Stimulated activated CD4-positive, alpha-beta T cell treated with anti-CD3 and anti-CD28 coated beads, Interleukin-1b, Interleukin-23, amount 100 ng/mL, for 4 hours (primary cell): ENCODE measurements at places on chromosomes 2 and 18.

- DNase-seq: no peak
Measured at GRCh38 chr2:43171789-43172188, 54.6 kb downstream of the ZFP36L2 start.

GRCh38 chr2:14540015-14540414, 92.5 kb upstream of the LRATD1 start:
- DNase-seq: no peak

- DNase-seq: no peak
Measured at GRCh38 chr2:26880910-26881435, 33.0 kb downstream of the DPYSL5 start.

GRCh38 chr2:233140978-233141377, 80.8 kb downstream of the INPP5D start:
- no peak for DNase-seq

DNA sequence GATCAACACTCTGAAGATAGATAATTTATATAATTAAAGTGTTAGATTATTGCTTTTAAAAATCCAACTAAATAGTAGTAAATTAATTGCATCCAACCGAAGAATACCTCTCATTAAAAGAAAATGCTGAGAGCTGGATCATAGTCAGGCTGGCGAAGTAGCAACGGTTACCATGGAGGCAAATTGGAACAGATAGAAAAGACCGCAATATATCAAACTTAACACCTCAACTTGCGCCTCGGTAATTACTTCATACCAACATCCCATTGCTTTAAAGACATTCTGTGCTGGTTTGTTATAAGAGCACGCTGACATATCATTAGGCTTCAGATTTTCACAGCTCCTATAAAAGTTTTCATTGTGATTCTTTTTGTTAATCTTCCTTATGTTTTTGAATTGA, 183.8 kb upstream of the ZC3H15 start:
- DNase-seq: no peak

- no peak for DNase-seq
Measured at GRCh38 chr2:12881952-12882351, 165.2 kb downstream of the TRIB2 start.

DNA sequence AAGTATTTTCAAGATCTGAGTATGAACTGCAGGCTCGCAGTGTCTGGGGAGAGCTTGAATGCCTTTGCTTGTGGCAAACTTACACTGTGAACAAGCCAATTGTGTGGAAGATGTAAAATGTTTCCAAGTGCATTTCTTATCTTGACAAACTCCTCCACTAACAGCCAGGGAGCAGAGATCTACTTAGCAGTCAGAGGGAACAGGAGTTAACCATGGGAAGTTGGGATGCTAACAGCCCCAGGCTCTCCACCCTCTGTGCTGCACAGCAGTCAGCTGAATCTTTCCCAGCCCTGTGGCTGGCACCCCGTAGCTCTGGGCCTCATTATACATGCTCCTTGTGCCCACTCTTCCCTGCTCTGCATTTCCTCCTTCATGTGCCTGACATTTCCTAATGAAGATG, 450.2 kb downstream of the TSN start:
- no peak for DNase-seq

DNA sequence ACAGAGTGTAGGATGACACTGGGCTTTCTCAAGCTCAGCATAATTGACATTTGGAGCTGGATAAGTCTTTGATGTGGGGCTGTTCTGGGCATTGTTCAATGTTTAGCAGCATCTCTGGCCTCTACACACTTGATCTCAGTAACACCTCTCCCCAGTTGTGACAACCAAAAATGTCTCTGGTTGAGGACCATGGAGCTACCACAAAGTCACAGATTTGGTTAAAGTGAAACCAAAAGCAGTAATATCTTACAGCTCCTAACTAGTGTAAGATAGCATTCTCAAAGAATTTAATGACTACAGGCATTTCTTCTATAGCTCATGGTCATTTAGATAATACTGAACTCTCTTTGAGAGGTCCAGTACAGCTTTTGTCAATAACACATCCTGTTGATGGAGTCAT, 23.4 kb upstream of the PAX3 start:
- no peak for DNase-seq

- DNase-seq: no peak
Measured at GRCh38 chr2:37414470-37414949, 70.1 kb downstream of the QPCT start.

DNA sequence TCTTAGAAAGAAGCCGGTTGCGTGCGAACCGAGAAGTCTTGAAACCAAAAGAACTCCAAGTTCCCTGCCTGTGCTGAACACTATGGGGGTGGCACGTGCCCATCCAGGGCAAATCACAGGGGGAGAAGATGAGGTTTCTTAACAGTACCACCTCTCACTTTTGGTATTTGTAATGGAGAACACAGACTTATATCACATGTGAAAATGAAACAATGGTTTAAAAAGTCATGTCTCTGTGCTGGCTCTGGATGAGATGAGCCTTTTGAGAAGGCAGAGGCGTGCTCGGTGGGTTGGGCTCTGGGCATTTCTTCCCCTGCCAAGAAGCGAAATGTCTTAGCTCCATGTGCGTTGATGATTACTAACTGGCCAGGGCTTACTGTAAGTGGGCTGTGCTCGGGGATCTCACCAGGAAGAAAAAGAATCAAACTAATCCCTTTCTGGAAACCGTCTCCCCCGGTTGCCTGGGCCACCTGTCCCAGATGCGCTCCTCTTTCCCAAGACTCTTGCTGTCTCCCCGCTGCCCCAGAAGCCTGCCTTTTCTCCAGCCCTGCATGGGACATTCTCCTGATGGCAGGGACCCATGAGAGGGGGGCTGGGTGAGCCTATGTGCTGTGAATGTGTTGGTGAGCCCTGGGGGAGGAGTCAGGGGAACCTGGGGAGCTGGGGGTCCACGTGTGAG, 252.9 kb downstream of the PRKCE start:
- DNase-seq: no peak

GRCh38 chr2:127371037-127371436, 16.7 kb downstream of the MAP3K2 start:
- no peak for DNase-seq

DNA sequence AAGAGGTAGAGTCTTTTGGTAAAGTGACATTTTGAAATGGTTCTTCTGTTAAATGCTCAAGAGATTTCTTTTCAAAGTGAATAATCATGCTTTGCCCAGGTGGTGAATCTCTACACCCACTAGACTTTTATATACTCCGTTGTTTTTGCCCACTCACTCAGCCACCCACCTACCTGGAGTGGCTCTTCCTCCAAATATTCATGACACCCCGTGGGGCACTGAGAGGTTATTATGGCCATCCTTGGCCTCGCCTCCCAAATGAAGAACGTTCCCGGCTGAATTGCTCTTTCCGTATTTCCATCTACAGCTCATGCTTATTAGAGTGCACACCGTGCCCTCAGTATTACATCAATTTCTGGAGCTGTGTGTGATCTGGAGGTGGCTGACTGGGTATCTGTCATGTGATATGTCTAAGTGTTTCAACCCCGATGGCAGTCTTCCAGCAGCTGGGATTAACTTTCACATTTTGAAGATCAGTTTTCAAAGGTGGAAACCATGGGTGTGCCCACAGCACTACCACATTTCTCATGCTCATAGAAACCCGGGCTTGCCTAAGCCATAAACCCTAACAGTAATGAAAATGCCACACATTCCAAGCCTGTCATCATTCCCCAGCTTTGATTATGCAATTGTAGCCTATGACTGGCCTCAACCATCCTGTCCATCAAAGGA, 406.6 kb upstream of the MMADHC start:
- DNase-seq: no peak

DNA sequence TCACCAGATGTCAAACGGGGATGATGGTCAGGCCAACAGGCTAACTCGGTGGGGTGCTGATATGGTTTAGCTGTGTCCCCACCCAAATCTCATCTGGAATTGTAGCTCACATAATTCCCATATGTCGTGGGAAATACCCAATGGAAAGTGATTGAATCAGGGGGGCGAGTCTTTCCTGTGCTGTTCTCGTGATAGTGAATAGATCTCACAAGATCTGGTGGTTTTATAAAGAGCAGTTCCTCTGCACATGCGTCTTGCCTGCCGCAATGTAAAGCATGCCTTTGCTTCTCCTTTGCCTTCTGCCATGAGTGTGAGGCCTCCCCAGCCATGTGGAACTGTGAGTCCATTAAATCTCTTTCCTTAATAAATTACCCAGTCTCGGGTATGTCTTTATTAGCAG, 74.4 kb upstream of the YWHAQ start:
- no peak for DNase-seq

- no peak for DNase-seq
Measured at GRCh38 chr2:36371928-36372391, 16.4 kb downstream of the CRIM1 start.

DNA sequence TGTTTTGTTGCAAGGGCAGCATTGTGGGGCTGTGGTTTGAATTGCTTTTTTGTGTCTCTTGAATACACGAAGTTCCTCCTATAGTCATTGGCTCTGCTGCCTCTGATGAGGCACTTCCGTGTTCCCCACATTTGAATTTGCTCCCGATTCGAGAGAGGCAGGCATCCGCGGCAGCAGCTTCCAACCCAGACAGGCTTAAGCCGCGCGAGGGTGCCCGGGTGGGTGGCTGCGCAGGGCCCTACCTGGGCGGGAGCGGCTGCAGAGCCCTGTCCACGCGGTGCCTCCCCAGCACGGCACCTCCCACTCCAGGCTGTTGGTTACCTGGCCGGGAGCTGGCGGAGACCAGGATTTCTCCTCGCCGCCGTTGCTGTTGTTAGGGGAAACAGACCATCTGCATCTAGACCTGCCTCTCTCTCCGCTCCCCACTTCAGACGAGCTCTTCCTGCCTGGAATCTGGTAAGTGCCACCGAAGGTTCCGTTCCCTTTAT, 151.3 kb downstream of the NEDD4L start:
- no peak for DNase-seq

DNA sequence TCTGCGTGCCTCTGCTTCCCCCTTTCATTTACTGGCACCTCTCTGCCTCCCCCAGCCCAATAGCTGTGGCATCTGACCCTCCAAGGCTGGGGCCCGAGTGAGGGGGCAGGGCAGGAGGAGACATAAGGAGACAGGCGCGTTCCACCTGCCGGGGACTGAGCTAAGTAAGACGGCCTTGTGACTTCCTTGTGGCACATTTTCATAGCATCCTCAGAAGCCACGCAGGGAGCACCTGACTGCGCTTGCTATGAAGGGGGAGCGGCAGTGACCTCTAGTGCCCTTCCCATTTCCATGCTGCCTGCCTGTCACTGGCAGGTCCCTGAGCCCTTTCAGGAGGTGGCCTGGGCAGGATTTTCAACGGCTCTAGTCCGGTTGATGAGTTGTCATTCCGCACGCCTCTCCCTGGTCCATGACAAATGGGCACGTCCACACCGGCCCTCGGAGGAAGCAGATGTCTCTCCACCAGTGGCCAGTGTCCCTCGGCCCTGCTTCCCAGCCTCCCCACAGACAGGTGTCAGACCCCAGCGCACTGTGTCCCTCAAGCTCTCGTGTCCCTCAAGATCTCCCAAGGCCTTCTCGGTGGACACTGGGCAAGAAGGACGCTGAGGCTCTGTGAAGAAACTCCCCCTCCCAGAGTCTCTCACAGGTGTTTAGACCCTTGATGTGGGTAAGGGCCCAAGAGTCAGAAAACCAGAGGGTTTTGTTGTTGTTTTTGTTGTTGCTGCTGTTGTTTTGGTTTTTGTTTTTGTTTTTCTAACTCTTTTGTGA, 42.7 kb downstream of the CYP26B1 start:
- no peak for DNase-seq

GRCh38 chr2:18926631-18927524, 337.5 kb upstream of the NT5C1B start:
- no peak for DNase-seq

- no peak for DNase-seq
Measured at GRCh38 chr18:76619621-76620315, 124.7 kb upstream of the ZNF516 start.

GRCh38 chr18:10209302-10209701, 245.1 kb upstream of the APCDD1 start:
- no peak for DNase-seq

DNA sequence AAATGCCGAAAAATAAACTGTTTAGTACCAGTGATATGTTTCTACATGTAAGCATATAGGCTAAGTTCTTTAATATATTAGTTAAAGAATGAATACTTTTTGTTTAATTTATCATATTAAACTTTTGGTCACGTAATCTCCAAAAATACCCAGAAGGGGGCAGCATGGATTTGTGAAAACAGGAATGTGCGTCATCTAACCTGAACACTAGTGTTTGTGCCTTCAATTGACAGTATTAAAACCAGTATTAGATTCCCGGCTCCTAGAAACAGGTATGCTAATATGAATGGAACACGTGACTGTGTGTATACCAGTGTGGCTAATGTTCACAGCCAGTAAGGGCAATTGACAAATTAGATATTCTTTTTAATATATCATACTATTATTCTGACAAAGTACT, 51.8 kb downstream of the WDR7 start:
- DNase-seq: peak; percentile 31

- no peak for DNase-seq
Measured at GRCh38 chr2:174059178-174059883, 94.2 kb upstream of the SP3 start.

DNA sequence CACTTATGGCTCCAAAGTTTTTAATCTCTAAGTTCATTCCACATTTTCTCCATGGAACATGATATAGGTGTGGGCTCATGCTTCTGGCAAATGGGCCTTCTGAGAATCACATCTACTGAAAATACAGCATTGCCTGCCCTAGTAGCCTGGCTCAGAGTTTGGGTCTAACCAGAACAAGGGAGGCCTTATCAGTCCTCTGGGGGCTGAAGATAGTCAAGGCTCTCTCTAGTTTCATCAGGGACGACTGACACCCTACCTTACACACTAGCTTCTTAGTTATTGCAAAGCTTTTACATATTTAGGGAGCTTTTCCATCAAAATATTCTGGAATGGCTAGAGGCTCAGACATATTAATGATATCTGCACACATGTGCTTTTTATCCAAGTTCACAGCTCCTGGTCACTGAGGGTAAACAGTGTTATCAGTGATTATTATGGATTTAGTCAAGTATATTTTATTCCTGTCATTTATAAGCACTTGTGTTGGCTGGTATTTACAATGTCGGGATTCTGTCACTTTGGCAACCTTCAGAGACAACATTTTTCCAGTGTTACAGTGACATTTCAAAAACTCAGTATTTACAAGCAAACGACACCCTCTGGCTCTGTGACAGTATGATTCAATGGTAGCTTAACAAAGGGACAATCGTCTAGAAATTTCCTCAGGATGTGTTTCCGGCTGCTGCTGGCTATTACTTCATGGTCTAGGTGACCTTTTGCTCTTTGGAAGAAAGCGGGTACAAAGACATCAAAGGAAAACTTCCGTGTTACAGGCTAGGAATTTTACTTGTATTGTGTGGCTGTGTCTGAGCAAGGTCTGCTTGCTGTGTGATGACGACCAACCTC, 200.6 kb downstream of the TCF4 start:
- DNase-seq: no peak
